ENCODE measurements at places on chromosomes 3 and 15.
A peak's percentile ranks its signal among the peaks of the same experiment; 100 is the strongest.

DNA sequence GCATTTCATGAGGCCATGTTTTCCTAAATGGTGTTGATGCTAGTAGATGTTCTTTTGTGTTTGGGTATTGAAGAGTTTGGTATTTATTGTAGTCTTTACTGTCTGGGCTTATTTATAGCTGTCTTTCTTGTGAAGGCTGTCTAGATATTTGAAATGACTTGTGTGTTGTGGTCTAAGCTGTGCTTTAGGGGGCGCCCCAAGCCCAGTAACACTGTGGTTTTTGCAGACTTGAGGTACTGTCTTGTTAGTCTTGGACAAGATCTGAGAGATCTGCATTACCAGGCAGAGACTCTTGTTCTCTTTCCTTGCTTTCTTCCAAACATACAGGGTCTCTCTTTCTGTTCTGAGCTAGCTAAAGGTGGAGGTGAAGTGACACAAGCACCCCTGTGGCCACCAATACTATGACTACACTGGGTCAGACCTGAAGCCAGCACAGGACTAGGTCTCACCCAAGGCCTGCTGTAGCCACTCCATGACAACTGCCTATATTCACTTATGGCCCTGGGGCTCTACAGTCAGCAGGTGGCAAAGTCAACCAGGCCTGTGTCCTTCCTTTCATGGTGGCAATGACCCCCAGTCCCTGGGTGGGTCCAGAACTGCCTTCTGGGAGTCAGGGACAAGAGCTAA lies 152.1 kb upstream of the TBC1D5 start:
- no peak for DNase-seq

DNA sequence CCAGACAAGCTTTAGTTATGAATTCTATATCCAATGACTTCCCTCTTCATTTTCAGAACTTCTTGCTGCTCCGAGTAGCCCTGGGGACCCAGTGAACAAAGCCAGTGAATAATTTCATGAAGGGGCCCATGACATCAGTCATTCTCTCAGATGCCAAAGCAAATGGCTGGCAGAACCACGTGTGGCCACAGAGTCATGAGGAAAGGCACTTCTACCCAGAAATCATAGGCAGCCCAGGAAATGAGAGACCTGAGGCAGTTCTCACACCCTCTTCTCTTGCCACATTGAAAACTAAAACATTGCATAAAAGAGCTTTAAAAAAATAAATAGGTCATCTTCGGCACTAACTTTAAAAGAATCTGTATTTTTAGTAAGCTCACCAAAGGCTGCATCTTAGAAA lies 4.3 kb upstream of the UACA start:
- no peak for DNase-seq

DNA sequence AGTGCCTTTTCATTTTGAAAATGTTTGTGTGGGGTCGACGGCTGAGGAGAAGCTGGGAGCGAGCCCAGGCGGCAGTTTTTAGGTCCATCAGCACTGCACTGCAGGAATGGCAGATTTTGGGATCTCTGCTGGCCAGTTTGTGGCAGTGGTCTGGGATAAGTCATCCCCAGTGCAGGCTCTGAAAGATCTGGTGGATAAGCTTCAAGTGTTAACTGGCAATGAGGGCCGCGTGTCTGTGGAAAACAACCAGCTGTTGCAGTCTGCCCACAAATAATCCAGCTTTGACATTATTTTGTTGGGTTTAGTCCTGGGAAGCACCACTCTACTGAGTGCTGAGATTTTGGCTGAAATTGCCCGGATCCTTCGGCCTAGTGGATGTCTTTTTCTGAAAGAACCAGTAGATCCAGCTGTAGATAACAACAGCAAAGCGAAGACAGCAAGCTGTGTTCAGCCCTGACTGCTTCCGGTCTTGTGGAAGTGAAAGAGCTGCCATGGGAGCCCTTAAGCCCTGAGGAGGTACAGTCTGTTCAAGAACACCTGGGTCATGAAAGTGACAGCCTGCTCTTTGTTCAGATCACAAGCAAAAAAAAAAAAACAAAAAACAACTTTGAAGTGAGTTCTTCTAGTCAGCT lies 13.1 kb upstream of the ANP32A start:
- no peak for DNase-seq

- DNase-seq = no peak
Measured at GRCh38 chr3:187807086-187807862, 62.0 kb upstream of the BCL6 start.

- DNase-seq = no peak
Measured at GRCh38 chr3:96478496-96478895, 335.9 kb upstream of the EPHA6 start.

GRCh38 chr3:147797095-147797494 lies 387.9 kb downstream of the ZIC1 start:
- peak; percentile 93 for DNase-seq

GRCh38 chr3:46984591-46985459 lies 5.4 kb downstream of the NBEAL2 start:
- DNase-seq = no peak

DNA sequence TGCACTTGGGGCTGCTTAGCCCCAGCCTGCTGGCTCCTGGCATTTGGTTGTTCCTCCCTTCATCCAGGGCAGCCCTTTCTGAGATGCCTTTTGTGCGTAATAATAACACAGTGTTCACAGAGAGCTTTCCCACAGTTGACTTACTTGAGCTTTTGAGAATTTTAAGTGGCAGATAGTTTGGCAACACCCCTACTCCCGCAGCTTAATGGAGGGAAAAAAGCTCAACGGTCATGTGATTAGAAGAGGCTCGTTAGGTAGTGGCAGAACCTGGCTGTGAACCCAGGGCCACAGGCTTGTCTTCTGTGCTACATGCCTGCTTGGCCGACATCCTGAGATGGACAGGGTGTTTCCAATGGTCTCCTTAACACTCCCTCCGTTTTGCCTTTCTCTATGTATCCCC lies 4.7 kb downstream of the KBTBD13 start:
- DNase-seq = no peak

DNA sequence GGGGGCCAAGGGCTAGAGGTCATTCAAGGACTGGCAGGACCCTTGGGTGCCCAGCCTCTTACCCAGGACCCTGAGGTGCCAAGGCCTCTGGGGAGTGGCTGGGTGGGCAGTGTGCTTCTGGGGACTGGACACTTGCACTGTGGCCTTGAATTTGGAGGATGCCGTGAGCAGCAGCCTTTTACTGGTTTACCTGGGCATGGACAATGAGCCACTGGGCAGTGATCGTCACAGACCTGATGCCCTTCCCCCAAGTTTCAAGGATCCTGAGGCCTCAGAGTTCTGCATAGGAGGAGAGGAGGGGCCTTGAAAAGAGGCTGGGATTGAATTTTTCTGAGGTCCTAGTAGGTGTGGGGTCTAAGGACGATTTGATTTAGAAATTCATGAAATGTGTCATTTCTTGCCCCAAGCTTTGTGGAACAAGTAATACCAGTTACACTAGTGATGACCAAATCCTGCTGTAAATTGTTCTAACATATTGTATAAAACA lies 146.1 kb upstream of the TPM1 start:
- no peak for DNase-seq

Data from NCI-H1105 (cell line).